ENCODE measurements at places on chromosomes 7 and 10.

- DNase-seq, result no peak
Measured at GRCh38 chr7:41975849-41976248, 261.2 kb downstream of the GLI3 start.

- no peak for DNase-seq
Measured at GRCh38 chr10:47224546-47225218, 75.3 kb upstream of the GDF10 start.

- no peak for DNase-seq
Measured at GRCh38 chr10:104014176-104014575, 47.2 kb downstream of the SLK start.

- no peak for DNase-seq
Measured at GRCh38 chr7:17787257-17787656, 153.0 kb downstream of the SNX13 start.

DNA sequence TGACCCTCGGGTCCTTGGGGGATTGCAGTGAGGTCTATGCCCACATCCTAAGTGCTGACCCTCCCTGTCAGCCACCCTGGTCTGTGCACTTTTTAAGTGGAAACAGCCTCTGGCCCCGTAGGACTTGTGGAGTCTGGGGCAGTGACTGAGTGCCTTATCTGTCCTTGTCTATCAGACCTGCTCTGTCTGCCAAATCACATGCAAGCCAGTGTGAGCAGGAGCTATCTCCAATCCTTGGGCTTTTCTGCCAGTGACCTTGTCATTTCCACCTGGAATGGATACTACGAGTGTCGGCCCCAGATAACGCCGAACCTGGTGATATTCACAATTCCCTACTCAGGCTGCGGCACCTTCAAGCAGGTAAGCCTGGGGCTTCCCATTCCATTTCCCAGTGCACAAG, 62.7 kb downstream of the C10orf120 start:
- no peak for DNase-seq

DNA sequence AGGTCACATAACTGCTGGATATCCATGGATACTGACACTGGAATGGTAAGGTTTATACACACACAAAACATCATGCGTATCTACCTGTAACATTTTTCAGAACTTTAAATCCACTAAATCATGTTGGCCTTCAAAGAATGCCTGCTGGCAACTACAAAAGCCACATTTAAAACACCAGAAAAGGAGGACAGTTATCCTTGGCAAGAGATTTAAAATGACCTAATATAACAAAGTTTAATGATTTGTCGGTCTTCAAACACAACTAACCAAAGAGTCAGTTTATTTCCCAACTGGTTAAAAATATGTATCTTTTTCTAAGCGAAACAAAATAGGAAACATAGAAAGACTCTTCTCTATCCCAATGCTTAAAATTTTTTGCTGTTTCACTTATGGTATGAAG, 24.0 kb downstream of the WAPL start:
- DNase-seq, result no peak

DNA sequence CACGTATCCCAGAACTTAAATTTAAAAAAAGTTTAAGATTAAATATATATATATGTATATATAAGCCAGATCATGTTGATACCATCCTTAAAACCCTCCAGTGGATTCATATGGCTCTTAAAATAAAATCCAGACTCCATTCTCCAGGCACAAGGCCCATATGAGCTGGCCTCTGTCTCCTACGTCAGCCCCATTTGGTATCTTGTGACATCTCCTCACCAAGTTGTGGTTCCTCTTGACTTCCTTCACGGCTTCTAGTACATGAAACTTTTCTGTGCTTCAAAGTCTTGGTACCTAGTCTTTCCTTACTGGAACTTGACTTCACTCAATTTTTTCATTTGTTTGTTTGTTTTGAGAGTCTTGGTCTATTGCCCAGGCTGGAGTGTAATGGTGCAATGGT, 61.3 kb downstream of the PRLHR start:
- DNase-seq, result no peak

- DNase-seq, result no peak
Measured at GRCh38 chr7:119996634-119997033, 276.3 kb upstream of the KCND2 start.

Measured in Kasumi-1 (cell line).